ENCODE measurements at places on chromosomes 13 and 19.
A peak's percentile ranks its signal among the peaks of the same experiment; 100 is the strongest.

GRCh38 chr19:5165697-5166019, 175.0 kb downstream of the PTPRS start:
- DNase-seq, result no peak

DNA sequence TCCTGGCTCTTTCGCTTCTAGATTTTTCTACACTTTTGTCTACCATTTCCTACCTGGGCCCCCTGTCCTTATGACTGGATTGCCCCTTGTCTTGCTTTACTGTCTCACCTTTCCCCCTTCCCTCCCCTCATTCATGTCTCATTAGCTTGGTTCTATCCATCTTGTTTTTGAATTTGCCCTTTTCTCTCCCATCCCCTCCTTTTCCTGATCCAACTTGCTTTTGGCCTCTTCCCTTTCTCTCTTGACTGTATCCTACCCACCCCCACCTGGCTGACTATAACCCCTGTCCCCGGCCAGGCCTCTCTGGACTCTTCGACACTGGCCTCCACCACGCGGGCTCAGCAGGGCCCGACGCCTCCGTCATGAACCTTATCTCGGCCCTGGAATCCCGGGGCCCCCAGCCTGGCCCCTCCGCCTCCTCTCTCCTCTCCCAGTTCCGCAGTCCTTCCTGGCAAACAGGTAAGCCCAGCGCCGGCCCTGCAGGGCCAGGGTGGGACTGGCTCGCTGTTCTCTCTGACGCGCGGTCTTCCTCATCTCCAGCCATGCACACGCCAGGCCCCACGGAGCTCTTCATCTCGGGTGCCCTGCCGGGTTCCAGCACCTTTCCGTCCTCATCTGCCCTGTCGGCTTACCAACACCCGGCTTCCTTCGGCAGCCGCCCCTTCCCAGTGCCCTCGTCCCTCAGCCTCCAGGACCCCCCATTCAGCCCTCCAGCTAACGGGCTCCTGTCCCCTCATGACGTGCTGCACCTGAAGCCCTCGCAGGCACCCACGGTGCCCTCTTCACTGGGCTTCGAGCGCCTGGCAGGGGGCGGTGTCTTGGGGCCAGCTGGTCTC, 3.4 kb downstream of the PRR12 start:
- no peak for DNase-seq

GRCh38 chr19:1384478-1385110, 887 bp downstream of the NDUFS7 start:
- DNase-seq, result no peak

DNA sequence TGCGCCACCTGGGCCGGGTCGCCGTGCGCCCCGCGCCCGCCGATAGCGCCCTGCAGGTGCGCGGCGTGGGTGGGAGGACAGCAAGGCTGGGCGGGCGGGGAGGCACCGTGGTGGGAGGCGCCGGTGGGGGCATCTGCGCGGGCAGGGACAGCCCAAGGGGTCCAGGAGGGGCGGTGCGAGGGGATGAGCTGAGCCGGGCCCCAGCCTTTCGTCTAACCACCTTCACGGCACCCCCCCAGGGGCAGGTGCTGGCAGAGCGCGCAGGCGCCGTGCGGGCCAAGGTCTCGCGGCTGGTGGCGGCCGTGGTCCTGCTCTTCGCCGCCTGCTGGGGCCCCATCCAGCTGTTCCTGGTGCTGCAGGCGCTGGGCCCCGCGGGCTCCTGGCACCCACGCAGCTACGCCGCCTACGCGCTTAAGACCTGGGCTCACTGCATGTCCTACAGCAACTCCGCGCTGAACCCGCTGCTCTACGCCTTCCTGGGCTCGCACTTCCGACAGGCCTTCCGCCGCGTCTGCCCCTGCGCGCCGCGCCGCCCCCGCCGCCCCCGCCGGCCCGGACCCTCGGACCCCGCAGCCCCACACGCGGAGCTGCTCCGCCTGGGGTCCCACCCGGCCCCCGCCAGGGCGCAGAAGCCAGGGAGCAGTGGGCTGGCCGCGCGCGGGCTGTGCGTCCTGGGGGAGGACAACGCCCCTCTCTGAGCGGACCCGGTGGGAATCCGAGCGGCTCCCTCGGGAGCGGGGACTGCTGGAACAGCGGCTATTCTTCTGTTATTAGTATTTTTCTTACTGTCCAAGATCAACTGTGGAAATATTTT, 3.1 kb downstream of the KISS1R start:
- DNase-seq, result peak; percentile 50

DNA sequence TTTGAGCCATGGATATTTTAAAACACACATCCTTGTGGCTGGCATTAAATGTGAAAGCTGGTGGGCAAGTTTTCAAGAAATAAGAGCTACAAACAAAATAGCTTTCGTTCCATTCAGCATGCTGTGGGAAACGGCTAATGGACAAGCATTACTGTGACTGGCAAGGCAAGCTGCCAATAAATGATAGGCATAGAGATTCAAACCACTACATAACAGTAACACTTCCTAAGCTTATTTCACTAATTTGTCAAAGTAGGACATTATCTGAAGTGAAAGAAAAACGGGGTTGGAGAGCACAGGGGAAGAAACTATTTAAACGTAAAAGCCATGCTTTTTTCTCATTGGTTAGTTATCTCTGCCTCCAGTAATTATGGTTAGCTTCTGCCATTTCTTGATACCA, 26.0 kb downstream of the OBI1 start:
- no peak for DNase-seq

- DNase-seq, result no peak
These were observed 30.2 kb downstream of the CRTC1 start for GRCh38 chr19:18713550-18714117.

GRCh38 chr19:35571406-35571965, 8.0 kb upstream of the ATP4A start:
- DNase-seq, result no peak

- no peak for DNase-seq
These were observed 211.6 kb downstream of the DNAJC15 start for GRCh38 chr13:43235028-43235427.

GRCh38 chr13:78299832-78300623, 303.3 kb downstream of the POU4F1 start:
- no peak for DNase-seq

- no peak for DNase-seq
These were observed 38.7 kb downstream of the ZIC5 start for GRCh38 chr13:99932912-99933311.

DNA sequence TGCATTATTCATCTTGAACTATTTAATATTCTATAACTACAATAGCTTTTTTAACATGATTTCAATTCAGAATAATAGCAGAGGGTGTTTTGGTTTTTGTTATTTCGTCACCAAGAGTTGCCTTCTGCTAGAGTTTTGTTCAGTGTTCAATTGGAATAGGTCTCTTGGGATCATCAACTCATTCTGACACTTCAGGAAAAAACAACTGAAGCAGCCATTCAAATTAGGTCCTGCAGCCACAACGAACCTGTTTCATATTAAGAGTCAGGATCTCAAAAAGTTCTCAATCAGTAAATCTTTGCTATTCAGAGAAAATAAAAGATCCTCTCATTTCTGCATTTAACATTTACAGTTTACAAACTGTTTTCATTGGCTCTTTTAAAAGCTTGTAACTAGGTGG, 2.4 kb upstream of the CHAMP1 start:
- no peak for DNase-seq

DNA sequence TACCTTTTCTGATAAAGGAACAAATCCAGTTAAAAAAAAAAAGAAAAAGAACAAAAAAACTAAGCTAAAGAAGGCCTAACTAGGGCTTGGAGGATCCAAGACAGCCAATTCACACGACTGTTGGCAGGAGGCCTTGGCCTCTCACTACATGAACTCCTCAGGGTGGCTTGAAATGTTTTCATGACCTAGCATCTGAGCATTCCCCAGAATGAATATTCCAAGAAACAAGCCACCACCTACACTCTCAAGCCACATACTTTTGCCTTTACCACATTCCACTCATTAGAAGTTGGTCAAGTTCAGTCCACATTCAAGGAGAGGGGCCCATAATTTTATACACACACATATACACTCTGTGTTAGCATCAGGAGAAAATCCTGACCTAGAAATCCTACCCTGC, 97.6 kb upstream of the SIAH3 start:
- DNase-seq, result no peak

DNA sequence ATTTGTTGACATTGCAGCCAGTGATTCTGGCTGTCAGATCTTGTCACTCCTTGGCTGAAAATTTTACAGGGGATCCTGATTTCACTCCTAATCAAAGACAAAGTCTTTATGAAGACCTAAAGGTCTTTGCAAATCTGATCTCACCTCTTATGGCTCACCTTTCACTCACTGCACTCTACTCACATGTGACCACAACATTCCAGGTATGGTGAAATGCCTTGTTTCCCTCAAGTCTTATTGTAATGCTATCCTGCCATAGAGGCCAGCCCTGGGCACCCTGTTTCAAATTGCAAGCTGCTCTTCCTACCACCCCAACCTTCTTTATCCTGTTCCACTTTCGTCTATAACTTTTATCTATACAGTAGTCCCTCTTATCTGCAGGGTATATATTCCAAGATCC, 200.1 kb downstream of the NDFIP2 start:
- no peak for DNase-seq

DNA sequence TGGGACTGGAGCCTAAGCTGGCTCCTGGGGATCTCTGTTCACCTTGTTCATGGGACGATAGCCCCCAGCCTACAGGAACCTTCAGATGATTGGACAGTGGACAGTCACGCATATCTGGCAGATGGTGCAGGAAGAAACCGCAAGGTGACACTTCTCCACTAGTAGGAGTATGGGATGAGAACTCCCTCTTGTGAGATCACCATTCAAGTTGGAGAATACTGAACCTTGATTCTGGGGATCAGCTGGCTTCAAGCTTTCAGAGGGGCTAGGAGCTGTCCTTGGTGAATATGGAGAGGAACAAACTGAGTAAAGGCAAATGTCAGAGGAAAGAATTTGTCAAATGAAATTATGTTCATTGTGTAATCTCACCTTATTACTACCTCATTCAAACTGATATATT, 204.5 kb downstream of the PDS5B start:
- no peak for DNase-seq

DNA sequence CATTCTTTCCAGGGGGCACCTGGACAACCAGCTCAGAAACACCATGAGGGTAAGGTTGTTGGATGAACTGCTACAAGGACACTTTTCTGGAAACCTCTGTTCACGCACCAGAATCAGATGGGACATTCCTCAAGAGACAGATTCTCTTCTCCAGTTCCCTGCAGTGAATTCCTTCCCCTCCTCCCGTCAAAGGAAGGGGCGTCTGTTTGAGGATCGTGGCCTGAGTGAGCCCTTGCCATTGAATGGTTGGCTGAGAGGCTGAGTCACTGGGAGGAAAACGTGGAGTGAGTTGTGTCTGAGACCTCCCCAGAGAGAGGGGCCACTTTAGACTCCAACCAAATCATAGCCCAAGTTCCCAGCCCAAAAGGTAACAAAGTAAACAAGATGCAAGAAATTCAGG, 79.4 kb upstream of the ZNF507 start:
- no peak for DNase-seq

- no peak for DNase-seq
These were observed 822 bp upstream of the PTPRS start for GRCh38 chr19:5341448-5341820.

DNA sequence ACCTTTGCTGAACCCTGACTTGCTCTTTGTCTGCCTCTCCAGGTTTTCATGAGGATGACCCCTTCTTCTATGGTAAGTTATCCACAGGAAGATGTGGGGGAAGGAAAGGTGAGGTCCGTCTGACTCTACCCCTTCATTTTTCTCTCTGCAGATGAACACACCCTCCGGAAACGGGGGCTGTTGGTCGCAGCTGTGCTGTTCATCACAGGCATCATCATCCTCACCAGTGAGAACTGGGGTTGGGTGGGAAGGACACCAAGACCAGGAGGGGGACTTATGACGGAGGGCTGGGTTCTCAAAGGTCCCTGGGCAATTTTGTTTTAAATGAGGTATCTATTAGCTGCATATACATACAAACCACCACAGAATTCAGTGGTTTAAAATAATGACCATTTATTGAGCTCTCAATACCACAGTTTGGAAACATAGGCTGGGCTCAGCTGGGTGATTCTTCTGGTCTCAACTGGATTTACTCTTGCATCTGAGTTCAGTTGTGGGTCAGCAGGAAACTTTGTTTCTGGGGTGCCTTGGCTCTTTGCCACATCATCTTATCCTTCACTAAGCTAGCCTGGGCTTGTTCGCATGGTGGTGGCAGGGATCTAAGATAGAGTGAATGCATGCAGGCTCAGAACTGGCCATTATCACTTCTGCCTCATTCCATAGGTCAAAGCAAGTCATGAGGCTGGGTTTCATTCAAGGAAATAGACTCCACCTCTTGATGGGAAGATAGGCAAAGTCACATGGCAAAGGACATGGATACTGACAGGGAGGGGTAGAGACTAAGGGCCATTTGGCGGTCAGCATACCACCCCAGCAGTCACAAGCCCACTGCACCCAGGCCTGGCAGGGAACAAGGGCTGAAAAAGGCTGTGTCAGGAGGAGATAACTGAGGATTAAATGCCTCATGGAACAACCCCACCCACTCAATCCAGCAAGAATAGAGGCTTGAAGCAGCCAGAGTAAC, 11.8 kb downstream of the FXYD5 start:
- DNase-seq, result no peak

DNA sequence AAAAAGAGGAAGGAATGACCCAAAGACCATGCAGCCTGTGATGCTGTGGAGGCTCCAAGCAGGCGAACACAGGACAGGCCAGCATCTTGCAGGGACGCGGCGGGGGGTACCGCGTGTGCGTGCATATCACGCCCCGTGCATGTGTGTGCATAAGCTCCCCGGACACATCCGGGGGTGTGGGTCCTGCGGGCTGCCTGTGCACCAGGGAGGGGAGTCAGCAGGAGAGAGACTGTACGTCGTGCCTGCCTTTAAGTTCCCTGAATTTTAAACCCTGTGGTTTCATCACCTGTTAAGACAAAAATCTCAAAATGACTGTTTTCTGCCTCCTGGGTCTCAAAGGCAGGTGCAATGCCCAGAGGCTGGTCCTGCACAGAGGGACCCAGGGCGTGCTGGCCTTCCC, 16.6 kb downstream of the ADAT3 start:
- no peak for DNase-seq

DNA sequence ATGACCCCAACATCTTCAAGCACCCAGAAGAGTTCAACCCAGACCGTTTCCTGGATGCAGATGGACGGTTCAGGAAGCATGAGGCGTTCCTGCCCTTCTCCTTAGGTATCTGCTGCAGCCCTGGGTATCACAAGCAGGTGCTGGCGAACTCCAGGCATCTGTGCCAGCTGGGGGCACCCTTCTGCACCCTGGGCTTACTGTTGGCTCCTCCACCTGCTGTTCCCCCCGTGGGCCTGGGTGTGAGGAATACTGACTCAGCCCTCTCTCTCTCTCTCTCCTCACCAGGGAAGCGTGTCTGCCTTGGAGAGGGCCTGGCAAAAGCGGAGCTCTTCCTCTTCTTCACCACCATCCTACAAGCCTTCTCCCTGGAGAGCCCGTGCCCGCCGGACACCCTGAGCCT, 13.0 kb downstream of the CYP2S1 start:
- DNase-seq, result no peak

- no peak for DNase-seq
These were observed 169.4 kb upstream of the CSNK1A1L start for GRCh38 chr13:37274569-37275497.

DNA sequence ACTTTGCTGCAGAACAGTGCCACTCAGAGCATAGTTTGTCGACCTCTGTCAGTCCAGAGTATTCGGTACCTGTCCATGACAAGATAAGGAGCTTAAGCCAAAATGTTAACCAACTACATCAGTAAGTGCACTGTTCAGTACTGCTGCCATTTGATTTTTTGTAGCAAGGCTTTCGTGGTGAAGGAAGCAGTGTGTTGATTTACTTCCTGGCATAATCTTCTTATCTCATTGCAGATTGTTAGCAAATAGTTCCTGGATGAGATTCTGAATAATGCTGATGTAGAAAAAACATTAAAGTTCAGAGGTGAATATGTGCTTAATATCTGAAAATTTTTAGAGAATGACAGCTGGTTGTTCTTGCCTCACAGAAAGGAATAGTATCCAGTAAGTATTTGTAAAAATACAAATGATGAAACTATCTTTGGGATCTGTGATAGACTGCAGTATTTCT, 85.7 kb downstream of the LRRC63 start:
- DNase-seq, result no peak

Measured in stimulated activated CD8-positive, alpha-beta memory T cell treated with anti-CD3 and anti-CD28 coated beads, Interleukin-12 subunit alpha, Interleukin-12 subunit beta, amount 100 ng/mL, for 1 hour (primary cell).